ENCODE measurements at places on chromosomes 6 and 20. TPM values are rescaled to one million over a fixed set of nuclear protein-coding genes. Genes with fewer than 3 reads are reported as not detected.

The DACT2 gene
- not detected for total RNA-seq

The TP53TG5 gene
- total RNA-seq: not detected

The TP53INP2 gene
- total RNA-seq: 1.3 TPM

The TSBP1 gene
- total RNA-seq: not detected

The TAF11 gene
- 18.6 TPM for total RNA-seq

The PLCB4 gene
- total RNA-seq: 2.1 TPM

The LY6G6C gene
- total RNA-seq: not detected

The OXT gene
- not detected for total RNA-seq

The TSPYL4 gene
- total RNA-seq: 10.3 TPM
